ENCODE measurements at places on chromosomes 3 and 15.

- no peak for DNase-seq
These were observed 1.9 kb downstream of the ROBO1 start for GRCh38 chr3:79765911-79766310.

GRCh38 chr3:16337856-16338540, 73.0 kb downstream of the OXNAD1 start:
- DNase-seq: peak; percentile 9

- DNase-seq: no peak
These were observed 70.9 kb upstream of the TGFBR2 start for GRCh38 chr3:30535525-30535924.

DNA sequence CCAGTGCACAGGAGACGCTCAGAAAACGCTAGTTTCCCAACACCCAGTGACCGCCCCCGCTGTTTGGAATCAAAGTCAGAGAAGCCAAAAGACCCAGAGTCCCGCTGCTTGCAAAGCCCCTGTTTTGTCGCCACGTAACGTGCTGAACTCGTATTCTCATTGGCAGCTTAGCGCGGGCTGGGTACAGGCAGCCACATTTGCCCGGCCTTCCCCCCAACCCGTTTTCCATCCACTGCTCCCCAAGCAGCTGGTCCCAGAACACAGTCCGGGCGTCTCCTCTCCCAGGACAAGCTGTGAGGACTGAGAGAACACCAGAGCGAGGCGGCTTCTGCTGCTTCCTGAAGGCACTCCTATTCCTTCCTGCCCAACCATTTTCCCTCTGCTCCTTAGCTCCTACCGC, 54.8 kb downstream of the RASGRF1 start:
- DNase-seq: no peak

- DNase-seq: no peak
These were observed 454.9 kb downstream of the IL5RA start for GRCh38 chr3:2655229-2655701.

DNA sequence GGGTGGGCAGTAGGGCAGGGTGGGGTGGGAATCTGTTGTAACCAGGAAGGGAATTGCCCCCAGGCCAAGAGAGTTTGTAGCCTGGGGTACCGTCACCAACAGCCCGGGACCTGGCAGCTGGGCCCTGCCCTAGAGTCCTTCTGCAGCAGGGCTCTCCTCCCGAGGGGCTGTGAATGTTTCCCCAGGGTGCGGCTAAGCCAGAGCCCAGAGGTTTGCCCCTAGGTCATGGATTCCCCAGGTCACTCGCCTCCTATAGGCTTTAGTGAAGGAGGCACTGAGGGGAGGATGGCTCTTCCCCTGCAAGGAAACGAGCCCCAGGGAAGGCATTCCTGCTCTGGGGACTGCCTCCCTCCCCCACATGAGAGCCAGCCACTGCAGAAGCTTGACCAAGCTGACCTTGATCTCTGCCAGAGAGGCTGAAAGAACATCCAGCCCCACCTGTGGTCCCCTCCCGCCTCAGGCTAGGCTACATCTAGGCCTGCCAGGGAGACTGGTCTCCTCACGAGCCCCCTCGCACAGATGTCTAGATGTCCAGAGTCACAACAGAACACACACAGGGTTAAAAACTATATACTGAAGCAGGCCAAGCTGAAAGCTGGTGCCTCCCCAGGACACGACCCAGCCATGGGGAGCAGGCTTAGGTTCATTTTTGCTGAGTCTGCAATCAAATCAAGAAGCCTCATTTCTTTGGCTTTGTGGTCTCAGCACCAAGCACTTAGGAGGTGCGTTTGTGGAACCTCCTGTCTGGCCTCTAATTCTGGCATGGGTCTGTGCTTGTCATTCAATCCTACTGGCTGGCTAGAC, 69.1 kb upstream of the TAMM41 start:
- DNase-seq: no peak

GRCh38 chr15:74799255-74799855, 13.3 kb upstream of the LMAN1L start:
- no peak for DNase-seq

DNA sequence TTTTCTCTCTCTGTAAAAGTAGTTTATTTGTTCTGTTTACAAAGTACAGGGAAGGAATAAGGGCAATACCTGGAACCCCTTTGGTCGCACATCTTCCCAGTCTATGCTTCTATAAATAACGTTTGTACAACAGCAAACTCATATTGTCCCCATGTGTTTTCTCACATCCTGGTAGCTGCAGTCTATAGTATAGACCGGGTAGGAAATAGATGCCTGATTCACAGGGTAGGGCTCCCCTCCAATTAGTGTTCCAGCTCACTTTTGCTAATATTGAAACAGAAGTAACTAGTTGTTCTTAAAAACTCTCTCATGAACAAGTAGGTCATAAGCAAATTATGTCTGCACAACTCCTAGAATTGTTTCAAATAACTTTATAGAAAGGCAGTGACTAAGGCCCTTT, 17.7 kb downstream of the ATG7 start:
- DNase-seq: peak; percentile 24

DNA sequence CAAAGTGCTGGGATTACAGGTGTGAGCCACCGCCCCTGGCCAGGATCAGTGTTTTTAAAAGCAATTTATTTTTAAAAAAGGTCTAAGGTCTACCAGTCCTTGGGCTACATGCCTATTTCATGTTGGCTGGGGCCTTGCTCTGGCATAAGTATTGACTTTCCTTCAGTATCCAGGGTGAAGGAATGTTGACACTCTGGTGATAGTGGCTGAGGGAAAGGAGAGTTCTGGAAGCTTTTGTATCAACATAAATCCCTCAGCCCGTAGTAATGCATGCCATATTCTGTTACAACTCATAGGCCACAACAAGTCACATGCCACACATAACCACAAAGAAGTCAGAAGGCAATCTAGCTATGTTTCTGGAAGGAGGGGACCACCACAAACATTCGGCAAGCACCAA, 273.9 kb downstream of the ROBO2 start:
- DNase-seq: no peak

DNA sequence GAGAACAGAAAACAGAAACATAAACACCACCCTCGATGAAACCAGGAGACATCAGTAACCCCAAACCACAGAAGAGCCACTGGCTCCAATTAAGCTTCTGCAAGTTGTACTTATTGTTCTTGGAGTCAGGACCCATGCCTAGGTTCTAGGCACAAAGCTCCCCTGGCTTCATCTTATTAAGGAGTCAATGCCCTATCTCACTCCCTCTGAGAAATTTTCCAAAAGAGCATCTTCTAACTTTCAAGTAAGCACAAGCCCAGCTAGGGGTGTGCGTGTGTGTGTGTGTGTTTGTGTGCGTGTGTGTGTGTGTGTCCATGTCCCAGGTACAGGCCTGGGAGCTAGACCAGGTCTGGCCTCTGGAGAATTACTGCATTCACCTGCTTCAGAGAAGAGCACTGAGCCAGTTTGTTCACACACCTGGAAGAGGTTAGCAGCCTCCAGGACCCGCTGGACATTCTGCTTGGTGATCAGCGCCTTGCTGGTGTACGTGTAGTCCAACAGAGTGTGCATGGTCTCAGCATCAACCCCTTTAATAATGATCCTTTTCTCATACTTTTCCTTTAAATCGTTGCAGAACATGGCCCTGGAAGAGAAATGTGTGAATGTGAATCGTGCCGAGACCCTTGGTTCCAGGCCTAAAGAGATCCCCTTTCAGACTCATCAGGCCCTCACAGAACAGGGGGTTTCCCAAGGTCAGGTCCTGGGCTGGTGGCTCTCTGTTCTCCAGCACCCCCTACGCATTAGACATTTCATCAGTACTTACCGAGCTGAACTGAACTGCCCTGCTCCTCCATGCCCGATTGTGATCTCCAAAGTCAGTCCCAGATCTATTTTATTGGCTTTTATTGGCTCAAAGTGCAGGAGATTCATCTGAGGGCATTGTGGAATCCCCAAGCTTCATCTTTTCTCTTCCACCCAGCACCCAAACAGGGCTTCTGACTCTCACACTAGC, 27.8 kb downstream of the KLHL6 start:
- DNase-seq: no peak

GRCh38 chr3:165195640-165196576, at the start of gene SLITRK3:
Gene SLITRK3 (minus strand): TSS chr3:165196384. CDS start chr3:165190830, 5,554 bp downstream.
- DNase-seq: no peak

- DNase-seq: no peak
These were observed 10.0 kb downstream of the ANKDD1A start for GRCh38 chr15:64921711-64922110.

DNA sequence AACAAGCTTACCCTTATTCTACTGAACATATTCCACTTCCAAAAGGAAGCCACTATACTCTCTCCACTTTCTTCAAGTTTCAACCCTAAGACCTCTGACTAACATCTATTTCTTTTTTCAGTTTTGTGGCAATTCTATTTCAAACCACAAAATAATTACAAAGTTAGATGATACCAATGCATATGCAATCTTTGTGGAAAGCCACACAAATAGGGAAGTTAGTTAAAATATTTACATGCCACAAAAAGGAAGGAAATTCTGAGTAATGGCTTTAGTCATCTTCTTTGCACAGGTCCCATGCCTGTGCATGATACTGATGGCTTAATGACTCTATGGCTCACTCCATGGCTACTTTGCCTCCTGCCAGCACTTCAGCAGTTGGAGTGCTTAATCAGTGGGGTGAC, 57.0 kb upstream of the MCTP2 start:
- DNase-seq: no peak

All from ELR (cell line).